ENCODE measurements at places on chromosomes 2 and 18.

DNA sequence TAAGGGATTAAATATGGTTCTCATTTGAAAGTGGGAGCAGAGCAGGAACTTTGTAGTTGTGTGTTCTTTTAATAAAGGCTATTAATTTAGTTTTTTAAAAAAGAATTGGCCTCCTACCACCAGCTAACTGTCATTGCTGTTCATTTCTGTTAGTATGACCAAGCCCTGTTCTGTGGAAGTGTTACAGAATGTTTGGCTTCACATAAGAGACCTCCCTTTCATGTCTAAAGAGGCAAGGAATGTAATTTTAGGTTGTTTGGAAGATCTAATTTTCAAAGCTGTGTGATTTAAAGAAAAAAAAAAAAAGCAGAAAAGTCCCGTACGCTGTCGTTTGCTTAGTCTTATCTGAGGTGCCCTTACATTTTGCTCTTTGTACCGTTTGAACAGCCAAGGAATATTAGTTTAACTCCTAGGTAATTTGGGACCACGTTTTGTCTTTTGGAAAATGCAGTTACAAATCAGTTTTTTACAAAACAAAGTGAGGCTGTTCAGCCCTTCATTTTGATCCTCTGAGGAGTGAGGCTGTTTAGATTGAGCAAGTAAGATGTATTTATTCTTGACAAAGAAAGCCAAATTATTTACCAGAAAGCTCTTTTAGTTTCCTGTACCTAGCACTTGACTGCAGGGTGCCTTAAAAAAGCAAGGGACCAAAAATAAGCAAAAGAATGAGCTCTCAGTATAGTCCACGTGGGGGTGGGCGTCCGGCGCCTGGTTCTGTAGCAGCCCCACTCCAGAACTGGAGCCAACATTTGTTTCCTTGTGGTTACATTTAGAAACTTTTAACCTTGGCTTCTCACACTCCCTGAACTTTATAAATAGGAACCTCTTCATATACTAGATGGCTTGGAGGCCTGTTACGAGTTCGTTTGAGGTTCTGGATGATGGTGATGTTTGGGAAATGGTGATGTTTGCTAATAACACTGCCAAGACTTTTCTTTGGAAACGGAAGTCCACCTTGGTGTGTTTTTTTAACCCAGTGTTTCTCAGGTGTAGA is 136.2 kb downstream of the FMNL2 start:
- no peak for DNase-seq

- DNase-seq, result no peak
Measured at GRCh38 chr2:3628800-3629199, 29.2 kb upstream of the ALLC start.

DNA sequence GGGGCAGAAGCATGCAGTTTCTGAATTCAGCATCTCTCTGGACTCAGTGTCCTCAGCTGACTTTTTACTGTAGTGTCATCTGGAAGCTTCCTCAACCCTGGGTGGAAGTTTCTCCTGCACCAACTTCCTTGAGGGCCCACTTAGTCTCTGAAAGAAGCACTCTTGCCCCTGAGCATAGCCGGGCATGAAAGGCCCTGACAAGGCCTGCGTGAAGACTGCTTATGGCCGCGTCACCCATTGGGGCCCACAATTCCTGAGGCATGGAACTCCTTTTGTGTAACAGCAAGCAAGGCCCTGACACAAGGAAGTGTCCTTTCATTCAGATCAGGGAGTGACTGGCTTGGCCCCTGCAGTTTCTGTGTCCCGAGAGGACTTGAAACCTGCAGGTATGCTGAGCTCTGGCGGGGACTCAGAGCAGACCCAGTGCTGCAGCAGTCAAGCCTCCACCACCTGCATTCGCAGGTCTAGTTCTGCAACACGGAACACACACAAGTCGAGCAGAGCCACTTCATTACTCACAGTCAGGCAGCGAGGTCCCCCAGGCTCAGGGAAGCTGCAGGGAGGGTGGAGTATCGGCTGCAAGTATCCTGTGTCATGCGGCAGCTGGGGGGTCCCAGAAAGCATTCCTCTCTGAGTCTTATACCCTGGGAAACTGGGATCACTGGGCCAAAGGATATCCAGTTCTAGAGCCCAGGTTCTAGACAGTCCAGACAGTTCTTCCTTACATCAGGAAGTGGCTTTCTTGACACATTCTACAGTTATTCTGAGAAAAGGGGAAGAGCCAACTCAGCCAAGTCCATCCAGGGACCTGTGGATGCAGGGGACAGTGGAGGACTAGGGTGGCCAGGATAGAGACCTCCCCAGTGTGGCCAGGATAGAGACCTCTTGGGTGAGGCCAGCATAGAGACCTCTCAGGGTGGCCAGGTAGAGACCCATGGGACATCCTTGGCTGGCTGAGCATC is 35.6 kb upstream of the PRLH start:
- no peak for DNase-seq

DNA sequence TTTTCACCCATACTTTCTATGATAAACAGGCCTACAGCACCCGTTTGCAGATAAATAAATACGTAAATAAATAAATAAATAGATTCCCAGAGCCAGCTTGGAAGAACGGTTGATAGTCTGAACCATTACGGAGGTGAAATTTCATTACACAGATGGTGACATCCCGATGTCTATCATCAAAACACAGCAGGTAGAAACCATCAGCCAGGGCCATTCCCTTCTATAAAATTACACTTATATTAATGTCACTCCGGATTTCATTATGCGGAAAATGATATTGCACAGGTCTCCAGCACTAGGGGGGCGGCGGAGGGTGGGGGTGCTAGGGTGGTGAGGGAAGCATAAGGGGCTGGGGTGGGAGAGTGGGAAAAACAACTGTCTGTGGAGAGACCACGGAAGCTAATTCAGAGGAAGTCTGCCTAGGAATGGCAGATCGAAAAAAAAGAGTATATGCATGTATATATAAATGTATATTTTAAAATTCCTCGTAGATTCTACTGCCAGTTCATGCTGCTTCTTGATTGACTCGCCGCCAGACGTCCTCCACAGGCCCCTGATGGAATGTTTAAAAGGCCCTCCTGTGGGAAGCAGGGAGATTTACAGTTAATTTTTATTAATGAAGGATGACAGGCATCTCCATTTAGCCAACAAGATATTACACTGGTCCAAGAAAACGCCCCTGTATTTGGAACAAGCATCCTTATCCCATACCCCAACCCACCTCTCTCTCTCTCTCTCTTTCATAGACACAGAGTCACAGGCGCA is 1906.0 kb upstream of the PIK3C3 start:
- no peak for DNase-seq

DNA sequence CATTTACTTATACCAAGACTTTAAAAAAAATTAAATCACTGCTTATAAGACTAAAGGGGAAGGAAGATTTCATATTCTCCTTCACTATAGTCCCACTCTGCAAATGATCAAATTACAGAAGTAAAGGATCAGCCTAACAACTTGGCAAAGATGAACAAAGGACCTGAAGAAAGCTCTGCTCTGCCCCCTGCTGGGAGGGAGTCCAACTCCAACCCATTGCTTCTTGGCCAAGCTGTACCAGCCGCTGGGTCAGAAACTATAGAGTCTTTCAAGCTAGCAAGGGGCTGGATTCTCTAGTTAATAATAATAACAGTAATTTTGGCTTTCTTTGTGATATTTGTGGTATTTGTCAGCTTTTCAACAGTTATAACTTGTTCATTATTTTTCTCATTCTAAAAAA is 927.0 kb upstream of the CRIM1 start:
- DNase-seq, result no peak

GRCh38 chr2:171407030-171407675 is 26.6 kb downstream of the METTL8 start:
- no peak for DNase-seq

DNA sequence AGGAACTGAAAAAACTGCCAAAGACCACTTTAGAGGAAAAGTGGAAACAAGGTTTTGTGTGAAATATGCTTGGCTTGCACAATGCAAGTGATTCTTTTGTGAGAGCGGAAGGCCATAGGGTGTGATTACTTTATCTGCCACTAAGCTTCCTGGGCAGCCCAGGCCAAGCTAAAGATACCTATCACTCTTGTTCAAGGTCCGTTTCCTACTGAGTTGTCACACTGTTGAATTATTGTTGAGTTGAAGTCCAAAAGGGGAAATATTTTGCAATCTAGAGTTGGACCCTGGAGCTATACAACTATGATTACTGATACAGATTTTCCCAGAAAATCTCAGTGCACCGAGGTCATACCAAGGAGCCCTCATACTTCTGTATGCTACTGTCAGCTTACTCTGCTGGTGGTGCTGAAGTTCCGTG is 72.7 kb upstream of the CTAGE1 start:
- no peak for DNase-seq

GRCh38 chr2:240648650-240649275 is 23.5 kb downstream of the GPR35 start:
- no peak for DNase-seq

- no peak for DNase-seq
Measured at GRCh38 chr2:172373076-172373475, 54.3 kb upstream of the ITGA6 start.

DNA sequence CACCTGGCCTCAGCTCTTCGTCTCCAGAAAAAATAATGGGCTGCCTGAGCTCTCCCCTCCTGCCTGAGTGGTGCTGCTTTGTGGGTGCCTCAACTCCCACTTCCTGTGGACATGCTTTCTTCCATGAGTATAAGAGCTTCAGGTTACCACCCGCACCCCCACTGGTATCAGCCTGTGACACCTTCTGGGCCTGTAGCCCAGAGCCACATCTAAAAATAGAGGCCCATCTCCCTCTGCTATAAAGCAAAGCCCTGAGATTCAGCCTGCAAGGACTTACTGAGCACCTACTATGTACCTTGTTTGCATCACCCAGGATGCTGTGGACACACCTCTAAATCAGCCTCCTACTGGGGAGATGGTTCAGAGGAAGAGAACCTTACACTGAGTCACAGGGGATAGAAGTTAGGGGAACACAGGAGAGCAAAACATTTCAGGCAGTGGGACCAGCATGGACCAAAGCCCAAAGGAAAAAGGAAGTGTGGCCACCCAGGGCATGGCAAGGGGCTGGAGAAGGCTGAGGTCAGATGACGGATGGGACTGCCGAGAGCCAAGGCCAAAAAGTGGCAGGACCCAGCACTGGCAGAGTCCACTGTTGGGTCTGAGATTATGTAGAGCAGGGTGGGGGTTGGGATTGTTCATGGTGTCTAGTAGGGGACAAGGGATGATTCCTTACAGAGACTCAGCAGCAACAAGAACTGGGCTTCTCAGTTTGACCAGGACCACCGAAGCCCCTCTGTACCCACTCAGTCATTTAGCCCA is 123.7 kb upstream of the PPP1CB start:
- no peak for DNase-seq

DNA sequence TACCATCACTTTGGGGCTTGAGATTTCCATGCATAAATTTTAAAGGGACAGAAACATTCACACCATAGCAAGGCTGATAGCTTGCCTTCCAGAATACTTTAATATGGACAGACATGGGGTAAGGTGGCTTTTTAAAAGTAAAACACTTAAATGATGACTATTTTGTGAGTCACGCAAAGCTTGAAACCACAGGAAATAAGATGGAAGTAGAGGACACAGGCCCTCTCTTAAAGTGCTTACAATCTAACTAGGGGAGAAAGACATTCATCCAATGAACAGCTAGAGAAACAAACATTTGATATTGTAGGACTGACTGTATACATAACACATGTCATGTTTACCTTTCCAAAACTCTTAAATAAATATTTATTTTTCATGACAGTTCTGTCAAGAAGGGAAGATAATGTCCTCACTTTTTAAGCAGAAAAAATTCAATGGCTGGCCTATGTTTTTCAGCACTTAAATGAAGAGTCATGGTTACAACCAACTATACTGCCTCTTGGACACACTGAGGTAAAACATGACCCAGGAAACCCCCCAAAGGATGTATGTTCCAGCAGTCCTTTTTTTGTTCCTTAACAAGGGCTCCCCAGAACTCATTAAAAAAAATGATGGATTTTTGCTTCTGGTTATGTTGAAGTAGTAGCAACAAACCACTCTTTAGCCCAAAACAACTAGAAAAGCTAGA is 120.0 kb upstream of the RBMS1 start:
- DNase-seq, result peak; percentile 44

DNA sequence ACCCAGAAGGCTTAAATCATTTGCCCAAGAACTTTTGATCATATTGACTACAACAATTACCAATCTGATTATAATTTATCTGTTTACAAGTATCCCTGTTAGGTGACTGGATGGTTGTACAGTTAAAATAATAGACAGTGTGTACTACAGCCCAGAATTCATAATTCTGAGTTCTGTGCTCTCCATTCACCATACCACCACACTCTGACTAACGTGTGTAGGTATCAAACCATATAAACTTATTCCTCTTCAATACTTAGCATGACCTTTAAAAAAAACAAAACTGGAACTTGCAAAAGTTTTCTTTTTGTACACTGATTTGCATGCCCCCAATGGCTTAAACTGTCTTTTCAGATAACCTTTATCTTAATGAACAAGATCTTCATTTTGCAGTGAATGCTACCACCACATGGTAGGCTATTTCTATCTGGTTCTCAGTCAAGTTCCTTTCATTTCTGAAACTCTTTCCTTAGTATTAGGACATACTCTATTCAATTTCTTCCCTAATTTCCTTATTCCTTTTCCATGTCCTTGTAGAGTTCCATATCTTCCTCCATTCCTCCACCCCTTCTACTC is 50.9 kb downstream of the SOS1 start:
- no peak for DNase-seq

DNA sequence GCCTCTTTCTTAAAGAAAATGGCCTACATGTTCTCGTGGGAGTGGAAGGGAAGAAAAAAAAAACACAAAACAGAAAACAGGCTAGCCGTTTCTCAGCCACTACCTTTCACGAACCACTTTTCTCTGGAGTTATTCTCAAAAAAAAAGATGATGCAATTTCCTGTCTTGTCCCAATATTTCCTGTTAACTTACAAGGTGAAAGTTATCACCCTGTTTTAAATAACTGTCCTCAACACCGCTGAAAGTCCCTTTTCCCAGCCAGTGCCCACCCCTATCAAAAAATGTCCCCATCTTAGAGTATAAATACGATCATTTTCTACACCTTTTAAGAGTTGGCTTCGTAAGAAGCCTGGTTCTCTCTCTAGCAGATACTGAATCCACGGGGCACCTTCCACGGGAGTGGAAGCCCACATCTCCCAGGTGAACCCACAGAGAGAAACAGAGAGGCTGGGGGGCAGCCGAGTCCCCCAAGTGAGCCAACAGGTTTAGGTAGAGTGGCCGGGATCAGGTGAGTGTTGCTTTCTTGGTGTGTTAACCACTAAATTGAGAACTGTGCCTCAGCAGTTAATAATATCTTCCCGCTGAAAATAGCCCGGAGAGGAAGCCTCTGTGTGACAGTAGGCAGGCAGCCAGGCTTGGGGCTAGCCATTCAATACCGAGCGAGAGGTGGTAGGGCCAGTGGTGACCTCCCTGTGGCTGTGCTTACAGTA is 15.9 kb downstream of the SMAD7 start:
- no peak for DNase-seq

GRCh38 chr2:109647636-109648035 is 33.5 kb downstream of the SOWAHC start:
- DNase-seq, result no peak

GRCh38 chr2:229314117-229314516 is 43.0 kb upstream of the PID1 start:
- no peak for DNase-seq
